ENCODE measurements at places on chromosomes 12 and 14.

- no peak for DNase-seq
These were observed 44.8 kb downstream of the RASSF3 start for GRCh38 chr12:64655141-64655540.

DNA sequence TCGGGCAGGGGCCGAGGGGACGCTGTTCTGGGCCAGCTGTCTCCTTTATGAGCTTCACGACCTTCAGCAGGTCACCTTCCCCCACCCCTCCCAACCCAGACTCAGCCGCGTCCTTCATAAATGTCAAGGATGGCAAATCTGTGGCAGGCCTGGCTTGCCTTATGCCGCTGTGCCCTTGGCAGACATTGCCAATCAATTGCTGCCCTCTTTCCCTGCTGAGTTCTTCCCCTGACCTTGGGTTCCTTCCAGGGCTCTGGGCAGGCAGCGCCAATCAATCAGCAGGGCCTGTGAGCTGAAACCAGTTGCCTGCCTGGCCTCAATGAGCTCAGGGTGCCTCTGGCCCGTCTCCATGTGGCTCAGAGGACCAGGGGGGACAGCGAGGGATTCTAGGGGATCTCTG lies 7.7 kb downstream of the FAM222A start:
- DNase-seq: no peak

GRCh38 chr12:19988459-19988873 lies 379.9 kb upstream of the PDE3A start:
- DNase-seq: no peak

GRCh38 chr14:30553311-30553989 lies 5.5 kb upstream of the G2E3 start:
- DNase-seq: no peak

DNA sequence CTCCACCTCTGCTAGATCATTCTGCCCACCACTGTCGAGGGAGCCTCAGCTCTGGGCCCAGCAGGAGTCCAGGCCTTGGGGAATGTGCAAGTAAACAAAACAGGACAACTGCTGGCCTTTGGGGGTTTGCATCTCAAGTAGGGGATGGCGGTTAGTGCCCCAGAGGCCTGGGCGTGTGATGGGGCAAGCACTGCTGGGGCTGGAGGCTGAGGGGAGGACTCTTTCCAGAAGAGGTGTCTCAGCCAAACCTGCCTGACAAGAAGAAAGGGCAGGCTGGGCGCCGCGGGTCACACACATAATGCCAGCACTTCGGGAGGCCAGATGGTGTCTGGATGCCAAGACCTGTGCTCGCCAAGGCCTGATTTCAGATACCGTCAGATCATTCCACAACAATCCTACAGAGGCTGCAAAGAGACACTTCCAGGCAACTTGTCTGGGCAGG lies 8.6 kb upstream of the ALDH2 start:
- DNase-seq: no peak

- DNase-seq: no peak
These were observed 34.3 kb downstream of the KLRD1 start for GRCh38 chr12:10341892-10342509.

- no peak for DNase-seq
These were observed 346.2 kb downstream of the C12orf75 start for GRCh38 chr12:105676694-105677093.

- DNase-seq: no peak
These were observed 10.8 kb downstream of the ZCRB1 start for GRCh38 chr12:42315108-42315507.

GRCh38 chr12:1846421-1847405 lies 26.3 kb downstream of the LRTM2 start:
- no peak for DNase-seq

DNA sequence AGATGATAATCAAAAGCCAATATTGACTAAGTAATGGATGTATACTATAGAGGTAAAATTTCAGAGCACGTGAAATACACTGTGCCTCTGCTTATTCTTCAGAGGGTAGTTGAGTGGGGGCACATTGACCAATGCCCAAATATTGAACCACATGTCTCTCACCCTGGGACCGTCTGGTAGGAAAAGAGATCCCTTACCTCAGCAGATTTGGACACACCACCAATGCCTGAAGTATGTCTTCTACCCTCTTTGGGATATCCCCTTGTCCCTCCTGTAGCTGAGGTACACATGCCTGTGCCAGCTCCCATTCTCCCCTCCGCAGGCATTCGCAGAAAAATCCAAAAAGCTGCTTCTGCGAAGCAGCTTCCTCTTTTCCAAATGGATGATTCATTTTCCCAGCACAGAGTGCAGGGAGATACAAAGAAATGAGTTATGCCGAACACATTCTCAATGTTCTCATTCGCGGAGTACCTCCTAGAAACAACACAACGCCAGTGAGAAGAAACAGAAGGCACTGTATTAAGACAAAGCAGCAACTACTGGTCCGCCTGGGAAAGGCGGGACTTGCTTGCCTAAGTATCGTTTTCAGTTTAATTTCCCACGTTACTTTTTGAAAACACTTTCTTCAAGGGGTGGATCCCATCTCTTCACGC lies 691 bp downstream of the ZFYVE26 start:
- no peak for DNase-seq

- no peak for DNase-seq
These were observed 7.7 kb downstream of the XRCC3 start for GRCh38 chr14:103707329-103708263.

- DNase-seq: no peak
These were observed 1.9 kb downstream of the BCL7A start for GRCh38 chr12:122023339-122024131.

GRCh38 chr14:91316761-91317160 lies 72.3 kb upstream of the GPR68 start:
- DNase-seq: no peak

- no peak for DNase-seq
These were observed 708.5 kb downstream of the C12orf50 start for GRCh38 chr12:87320724-87321123.

DNA sequence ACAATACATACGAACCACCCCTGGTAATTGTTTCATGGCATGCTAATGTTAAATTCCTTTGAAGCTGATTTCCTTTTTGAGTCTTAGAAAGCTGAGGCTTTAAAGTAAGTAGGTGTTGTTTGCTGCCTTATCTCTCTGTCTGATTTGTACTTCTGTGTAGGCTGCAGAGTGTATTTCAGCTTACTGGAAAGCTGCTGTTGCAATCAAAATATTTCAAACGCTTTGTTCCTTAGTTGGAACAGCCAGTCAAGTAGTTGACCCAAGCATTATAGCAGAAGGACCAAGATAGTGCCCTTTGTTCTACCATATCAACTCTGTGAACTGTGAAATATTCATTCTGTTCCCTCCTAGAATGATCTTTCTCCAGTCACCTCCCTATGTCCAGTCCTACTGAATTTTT lies 3.1 kb downstream of the PKP2 start:
- no peak for DNase-seq

DNA sequence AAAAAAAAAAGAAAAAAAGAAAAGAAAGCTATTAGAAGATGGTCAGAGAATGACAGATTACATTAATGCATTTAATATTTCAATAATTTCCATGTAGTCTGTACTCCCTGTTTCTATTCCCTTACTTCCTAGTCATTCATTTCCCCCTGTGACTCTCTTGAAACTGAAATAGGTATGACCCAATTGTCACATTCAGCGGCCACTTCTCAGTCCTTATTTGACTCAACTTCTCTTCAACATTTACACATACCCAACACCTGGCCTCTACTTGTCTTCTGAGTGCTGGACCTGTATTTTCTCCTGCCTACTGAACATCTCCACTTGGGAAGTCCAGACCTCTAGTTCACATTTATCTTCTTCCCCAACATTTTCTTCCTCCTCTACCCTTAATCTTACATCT lies 7.2 kb downstream of the EEA1 start:
- DNase-seq: no peak

DNA sequence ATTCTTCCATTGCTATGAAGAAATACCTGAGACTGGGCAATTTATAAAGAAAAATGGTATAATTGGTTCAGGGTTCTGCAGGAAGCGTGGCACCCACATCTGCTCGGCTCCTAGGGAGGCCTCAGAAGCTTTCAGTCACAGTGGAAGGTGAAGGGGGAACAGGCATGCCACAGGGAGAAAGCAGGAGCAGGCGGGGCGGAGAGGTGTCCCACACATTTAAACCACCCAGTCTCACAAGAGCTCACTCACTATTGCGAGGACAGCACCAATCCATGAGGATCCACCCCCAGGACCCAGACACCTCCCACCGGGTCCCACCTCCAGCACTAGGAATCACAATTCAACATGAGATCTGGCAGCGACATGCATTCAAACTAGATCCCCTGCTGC lies 56.0 kb upstream of the C14orf180 start:
- no peak for DNase-seq
